ENCODE measurements at places on chromosomes 1 and 21.

GRCh38 chr1:228284521-228284920 lies 76.7 kb downstream of the OBSCN start:
- no peak for DNase-seq

- no peak for DNase-seq
Measured at GRCh38 chr1:38558500-38559445, 300.8 kb downstream of the RRAGC start.

DNA sequence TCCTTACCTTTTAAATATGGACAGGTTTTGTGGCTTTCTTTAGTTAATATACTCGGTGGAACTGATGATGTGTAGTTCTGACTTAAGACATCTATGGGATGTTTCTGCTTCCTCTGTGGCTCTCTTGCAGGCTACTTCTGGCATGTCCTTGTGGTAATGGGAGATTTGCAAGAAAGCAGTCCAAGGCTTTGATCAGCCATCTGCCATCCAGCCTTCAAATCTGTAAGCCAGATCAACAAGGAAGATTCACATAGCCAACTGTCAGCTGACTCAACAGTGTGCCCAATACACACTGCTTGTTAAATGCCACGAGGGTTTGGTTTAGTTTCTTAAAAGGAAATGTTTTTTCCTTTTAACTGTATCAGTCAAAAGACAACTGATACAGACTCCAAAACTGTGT lies 722.2 kb upstream of the CHRM3 start:
- no peak for DNase-seq

DNA sequence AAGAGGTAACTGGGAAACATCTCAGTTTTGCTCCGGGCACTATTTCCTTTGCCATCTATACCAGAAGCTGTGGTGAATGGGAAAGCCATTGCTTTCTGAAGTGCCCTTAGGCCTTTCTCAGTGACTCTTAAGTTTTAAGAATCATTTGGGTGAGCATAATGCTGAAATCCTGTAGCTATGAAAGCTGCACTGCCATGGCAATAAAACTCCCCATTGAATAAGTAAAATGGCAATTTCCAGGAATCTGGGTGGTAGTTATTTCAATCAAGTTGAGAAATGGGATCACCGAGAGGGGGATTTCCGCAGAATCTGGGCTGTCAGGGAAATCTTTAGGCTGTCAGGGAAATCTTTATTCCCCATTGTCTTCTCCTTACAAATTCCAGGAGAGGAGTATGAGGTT lies 26.8 kb upstream of the MACF1 start:
- no peak for DNase-seq

GRCh38 chr1:109508001-109508872 lies 1.3 kb downstream of the AMIGO1 start:
- DNase-seq = no peak
